Stimulated activated naive CD8-positive, alpha-beta T cell treated with anti-CD3 and anti-CD28 coated beads, Interleukin-15, amount 100 ng/mL, for 72 hours (primary cell): ENCODE measurements at places on chromosomes 5 and 9.

DNA sequence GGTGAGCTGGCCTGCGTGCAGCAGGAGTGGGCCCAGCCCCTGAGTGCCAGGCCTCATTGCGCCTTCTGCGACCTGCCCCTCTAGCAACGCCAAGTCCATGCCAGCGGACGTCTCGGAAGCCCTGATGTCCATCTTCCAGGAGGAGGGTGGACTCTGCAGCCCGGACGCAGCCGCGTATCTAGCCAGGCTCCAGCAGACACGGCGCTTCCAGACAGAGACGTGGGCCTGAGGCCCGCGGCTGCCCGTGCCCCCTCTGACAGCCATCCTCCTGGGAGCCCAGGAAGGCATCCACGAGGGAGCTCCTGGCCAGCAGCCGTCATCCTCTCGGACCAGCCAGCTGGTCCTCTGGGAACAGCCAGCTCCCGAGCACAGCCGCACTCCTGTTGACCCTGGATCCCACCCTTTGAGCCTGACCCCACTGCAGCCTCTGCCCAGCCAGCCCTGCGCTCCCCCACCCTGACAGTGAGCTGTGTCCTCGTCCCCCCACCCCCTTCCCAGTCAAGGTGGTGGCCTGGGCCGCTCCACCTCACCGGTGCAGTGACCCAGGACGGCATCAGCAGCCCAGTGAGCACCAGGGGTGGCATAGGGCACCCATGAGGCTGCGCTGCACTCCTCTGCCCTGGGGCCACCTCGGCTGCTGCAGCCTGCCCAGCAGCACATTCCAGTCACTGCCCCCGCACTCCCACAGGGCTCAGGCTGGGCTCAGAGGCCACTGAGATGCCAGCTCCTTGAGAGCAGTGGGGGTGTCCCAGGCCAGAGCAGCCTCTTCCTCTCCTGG is 5.7 kb downstream of the RNF208 start:
- no peak for DNase-seq

DNA sequence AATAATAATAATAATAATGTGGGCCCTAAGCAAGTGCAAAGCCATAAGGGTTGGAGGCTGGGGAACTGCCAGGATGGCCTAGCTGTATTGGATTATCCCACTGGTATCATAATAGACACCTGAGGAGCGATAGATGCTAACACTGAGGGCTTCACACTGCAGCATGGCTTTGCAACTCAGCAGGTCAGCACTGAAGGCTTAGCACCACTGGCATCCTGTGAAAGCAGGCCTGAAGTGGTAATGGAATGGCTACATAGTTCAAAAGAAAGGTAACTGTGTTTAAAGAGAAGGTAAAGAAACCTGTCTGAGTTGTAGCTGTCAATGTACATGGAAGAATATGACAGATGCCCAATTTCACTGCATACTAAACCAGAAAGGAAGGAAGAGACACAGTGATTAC is 359.0 kb downstream of the OSTF1 start:
- no peak for DNase-seq

- DNase-seq = no peak
Observed at GRCh38 chr9:1170918-1171317, 120.8 kb downstream of the DMRT2 start.

- DNase-seq = no peak
Observed at GRCh38 chr5:10315824-10316509, 8.3 kb upstream of the CMBL start.

DNA sequence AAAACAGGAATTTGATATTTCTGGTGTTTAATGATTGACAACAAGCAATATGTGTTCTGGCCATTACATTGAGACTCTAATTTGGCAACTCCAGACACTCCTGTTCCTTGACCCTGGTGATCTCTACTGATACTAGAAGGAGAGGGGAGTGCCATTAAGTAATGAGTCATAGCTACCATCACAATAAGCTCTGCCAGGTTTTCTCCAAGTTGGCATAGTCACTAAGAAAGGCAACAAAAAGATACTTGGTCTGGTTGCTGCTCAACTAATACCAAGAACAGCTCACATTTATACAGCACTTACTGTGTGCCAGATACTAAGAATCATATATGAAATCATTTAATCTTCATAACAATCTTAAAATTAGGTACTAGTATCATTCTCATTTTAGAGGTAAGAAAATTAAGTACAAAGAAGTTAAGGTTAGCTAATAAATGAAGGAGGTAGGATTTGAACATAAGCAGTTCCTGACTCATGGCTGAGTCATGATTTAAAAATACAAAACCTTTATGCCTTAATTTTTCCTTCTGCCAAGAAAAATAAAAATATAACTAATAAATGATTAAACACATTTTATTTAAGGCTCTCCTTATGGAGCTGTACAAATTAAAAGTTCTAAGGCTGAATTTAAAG is 19.9 kb upstream of the PRXL2C start:
- DNase-seq = no peak

DNA sequence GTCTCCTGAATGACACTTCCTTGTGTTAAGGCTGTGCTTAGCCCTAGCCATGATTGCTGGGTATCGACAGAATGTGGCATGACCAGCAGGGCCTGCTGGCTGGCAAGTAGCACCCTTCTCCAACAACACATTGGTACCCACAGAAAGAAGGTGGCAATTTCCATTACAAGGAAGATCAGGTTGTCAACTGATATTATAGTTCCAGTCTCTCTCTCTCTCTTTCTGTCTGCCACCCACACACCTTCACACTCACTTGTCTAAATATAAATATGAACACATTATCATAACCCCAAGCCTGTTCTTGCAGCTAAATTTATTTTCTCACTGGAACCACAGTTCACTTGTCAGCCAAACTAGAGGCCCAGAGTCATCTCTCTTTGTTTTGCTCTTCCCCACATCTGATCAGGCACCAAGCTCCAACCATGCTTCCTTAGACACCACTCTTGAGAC is 408.1 kb upstream of the PIK3R1 start:
- no peak for DNase-seq

DNA sequence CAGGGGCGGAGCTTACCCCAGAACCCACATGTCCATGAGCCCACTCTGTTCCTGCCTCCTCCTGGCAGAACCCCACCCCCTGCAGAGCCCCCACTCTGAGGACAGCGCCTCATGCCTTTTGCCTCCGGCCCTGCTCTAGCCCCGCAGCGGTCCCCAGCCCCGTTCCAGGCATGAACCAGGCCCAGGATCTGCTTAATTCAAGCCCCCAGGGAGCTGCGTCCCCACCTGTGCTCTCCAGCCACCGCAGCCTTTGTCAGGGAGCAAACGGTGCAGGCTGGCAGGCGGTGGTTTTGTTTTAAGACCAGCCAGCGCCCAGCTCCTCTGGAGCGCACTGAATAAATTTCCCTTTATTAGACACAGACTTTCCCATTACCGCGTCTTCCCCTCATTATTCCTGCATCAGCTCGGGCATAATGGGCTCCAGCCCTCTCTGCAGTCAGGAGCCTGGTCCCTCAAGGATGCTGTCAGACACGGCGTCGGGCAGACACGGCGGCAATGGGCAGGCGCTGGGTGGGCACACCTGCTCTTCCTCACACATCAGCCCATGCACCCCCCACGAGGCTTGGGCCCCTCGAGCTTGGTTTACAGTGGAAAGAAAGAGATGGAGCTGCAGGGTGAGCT is 137.6 kb downstream of the OLFM1 start:
- DNase-seq = no peak

DNA sequence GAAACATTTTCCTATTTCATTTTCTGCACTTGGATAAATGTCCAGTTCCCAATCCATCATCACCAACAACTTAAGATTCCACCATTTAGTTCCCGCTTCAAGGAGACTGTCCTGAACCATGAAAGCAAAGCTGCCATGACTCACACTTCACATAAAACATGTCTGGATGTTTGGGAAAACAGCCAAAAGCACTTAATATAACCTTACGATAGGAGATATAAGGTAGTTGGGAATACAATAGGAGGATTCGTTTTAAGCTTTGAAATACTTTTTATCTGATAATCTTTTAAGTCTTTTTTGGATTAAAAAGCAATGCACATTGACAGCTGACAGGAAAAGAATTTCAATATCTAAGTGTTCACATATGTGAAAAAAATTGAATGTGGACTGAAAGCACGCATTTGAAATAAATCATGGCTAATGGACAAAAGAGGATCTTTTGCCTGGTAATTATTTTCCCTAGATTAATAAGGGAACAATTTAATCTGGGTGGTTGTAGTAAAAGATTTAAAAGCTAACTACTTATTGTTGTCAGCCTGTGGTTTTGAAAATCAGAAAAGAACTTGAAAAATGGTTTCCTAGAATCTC is 17.3 kb upstream of the TGFBI start:
- DNase-seq = no peak

GRCh38 chr5:174323878-174324281 is 278.4 kb downstream of the NSG2 start:
- no peak for DNase-seq

DNA sequence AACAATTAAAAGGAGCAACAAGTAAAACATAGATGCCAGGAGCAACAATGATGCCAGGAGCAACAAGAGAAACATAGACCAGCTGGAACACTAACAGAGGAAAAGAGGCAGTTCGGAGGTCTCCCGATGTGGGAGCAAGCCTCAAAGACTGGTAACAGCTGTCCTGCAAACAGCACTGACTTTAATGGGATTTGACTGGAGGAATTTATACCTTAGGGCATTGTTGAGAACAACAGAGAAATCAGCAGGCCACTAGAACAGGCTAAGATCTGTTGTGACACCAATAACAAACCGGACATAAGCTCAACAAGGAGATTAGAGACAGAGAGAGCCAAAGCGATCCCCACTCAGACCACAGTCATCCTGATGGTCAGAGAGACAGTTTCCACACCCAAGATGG is 11.8 kb upstream of the SYK start:
- DNase-seq = no peak

DNA sequence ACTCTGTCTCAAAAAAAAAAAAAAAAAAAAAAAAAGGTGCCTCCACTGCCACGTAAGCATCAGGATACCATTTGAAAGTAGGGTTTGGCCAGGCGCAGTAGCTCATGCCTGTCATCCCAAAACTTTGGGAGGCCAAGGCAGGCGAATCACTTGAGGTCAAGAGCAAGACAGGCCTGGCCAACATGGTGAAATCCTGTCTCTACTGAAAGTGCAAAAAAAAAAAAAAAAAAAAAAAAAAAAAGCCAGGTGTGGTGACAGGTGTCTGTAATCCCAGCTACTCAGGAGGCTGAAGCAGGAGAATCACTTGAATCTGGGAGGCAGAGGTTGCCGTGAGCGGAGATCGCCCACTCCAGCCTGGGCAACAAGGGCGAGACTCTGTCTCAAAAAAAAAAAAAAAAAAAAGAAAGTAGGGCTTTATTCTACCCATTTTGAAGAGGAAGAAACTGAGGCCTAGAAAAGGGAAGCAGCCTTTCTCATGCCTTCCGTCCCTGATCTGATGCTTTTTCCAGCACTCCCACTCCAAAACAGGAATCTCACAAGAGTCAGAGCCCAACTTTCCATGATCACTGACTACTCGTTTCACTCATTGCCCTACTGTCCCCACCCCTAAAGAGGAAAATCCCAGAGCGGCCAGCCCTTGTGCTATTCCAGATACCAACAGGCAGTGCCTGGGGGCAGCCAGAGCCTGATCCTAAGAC is 16.3 kb upstream of the CCIN start:
- DNase-seq = no peak

- DNase-seq = no peak
Observed at GRCh38 chr5:90161414-90161813, 248.1 kb downstream of the CETN3 start.

GRCh38 chr5:108937221-108937620 is 189.5 kb downstream of the FER start:
- no peak for DNase-seq

DNA sequence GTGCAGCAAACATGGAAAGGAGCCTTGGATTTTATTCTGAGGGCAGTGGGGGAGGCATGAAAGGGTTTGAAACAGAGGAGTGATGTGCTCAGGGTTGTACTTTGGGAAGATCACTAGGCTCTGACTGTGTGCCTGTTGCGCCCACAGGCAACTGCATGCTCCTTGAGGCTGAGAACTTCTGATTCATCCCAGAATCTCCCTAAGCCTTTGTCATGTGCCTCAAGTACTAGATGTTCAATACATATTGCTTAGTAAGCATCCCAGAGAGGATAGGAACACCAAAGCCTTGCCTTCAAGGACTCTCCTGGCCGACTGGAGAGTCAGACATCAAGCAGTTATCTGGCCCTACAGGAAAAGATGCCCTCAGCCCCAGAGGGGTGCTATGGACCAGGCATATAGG is 54.1 kb downstream of the ARHGEF37 start:
- no peak for DNase-seq

GRCh38 chr5:80619086-80619485 is 35.4 kb upstream of the MSH3 start:
- no peak for DNase-seq

DNA sequence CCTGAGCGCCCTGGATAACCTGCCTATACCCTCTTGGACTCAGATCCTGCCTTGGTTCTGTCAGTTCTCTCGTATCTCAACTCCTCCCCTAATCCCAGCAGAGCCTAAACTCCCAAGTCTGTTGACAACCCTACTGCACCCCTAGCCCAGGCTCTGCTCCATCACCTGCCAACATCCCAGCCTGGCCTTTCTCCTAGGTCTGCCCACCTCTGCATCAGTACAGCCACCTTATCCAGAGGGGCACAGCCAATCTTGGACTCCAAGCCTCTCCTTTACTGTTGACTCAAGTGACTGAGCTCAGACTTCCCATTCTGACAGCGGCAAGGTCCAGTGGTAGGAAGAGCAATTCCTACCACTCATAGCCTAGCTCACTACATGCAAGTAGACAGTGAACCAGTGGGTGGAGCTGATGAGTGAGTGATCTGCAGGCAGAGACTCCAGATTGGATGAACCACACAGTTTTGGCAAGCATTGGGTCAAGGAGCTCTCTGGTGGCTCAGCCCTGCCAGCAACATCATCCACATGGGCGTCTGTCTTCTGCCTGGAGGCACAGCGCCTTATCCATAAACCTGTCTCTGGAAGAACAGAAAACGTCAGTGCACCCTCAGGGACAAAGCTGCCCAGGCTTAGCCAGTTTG is 26.5 kb downstream of the TRMO start:
- DNase-seq = no peak

GRCh38 chr9:77714077-77714549 is 66.0 kb upstream of the GNA14 start:
- no peak for DNase-seq

DNA sequence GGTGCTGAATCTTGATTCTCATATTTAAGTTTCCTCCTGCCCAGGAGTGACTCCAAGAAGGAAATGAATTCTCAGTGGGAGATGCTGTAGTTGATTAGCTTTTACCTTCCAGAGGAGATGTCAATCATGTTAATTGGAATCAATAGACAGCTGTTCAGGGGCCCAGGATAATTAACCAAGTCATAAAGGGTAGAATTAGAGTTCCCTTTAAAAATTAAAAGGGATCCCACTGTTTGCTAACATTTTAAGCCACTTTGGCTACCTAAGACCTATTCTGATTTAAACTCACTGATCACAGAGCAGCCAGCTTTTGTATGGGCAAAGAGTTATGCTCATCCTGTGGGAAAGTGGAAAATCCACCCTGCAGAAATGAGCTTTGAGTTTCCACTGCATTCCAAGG is 249.6 kb downstream of the SLIT3 start:
- no peak for DNase-seq

DNA sequence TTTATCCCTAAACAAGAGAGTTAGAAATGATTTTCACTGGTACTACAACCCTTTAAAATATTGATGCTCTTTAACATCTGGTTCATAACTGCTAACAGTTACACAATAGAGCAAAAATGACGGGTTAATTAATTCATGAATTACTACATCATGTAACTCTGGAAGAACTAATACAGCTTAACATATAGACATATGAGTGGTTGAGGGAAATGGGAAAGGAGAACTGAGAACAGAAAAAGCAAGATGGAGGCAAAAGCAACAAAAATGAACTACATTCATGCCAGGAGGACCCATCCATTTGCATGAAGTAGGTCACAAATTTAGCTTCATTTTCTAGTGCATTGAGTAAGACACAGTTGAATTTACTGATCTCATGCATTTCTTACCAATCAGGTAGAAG is 61.8 kb downstream of the C9 start:
- DNase-seq = no peak
